ENCODE measurements at places on chromosomes 5 and 9.

DNA sequence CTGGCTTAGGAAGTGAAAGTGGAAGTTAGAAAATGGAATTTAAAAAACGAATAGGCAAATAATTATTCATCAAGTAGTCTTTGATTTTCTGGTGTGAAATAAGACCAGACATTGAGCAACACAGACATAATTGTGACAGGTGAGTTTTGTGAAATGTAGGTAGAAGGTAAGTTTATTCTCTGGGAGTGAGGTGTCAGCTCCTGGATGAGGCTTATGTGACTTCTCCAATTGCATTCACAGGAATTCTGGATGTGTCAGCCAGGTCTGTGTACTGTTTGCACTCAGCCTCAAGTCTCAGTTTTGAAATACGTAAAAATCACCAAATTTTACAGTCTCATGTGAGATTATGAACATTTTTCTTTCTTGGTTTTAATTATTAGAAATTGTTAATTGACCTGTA lies 537.6 kb downstream of the CETN3 start:
- DNase-seq = no peak

DNA sequence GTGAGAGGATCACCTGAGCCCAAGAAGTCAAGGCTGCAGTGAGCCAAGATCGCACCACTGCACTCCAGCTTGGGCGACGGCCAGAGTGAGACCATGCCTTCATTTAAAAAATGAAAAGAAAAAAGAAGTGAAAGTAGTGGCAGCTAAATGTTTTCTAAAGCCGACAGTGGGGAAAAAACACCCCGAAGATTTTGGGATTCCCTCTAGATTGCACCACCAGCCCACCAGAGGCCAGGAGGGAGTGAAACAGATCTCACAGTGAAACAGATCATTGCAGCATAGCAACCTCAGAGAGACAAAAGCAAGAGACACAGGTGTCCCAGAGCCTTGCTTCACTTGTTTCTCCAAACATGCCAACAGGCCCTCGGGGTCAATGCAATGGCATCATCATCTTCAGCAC lies 156.8 kb downstream of the PAX5 start:
- no peak for DNase-seq

DNA sequence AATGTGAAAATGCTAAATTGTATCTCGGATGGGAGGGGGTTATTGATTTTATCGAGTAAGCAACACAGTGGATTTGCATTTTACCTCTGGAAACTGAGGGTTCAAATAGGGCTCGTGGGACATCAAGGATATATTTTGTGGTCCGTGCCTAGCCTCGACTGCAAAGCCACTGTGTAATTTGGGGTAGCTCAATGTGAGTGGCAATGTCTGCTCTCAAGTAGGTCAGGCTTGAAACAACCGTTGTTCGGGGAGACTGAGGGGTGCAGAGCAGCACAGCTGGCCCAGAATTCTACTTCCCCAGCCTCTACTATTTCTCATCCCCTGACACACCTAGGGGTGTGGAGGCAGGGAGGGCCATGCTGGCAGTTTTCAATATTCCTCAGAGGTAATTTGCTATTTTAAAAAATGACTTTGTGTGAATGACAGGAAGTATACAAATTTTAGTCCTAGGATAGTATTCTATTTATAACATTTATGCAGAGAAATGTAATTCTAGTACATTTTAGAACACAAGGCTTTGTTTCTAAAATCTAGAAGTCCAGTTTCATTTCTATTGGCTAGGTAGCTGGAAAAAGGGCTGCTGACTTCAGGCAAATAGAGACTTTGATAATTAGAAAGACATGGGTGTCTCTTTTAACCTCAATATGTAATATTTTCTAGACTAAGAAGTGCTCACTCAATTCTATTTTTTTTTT lies 1.4 kb upstream of the DAB2 start:
- DNase-seq = no peak

DNA sequence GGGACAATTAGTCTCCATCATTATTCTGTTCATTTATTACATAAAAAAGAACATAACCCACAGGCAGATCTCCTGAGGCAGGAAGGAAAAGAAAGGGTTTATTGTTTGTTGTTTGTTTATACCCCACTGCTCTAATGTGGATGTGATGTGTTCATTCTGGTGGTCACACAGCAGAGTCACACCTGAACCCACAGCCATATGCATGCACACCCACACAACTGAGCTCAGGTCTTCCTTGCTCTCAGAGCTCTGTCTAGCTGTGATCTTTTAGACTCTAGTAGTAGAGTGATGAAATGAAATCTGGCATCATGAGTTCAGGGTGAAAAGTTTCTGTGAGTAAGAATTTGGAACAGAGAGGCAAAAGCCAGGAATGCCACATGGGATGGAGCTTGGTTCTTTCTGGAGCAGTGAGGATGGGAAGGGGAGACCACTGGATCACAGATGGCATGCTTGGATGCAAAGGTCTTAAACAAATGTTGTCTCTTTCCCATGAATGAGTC lies 227.0 kb downstream of the PAPPA start:
- DNase-seq = no peak

DNA sequence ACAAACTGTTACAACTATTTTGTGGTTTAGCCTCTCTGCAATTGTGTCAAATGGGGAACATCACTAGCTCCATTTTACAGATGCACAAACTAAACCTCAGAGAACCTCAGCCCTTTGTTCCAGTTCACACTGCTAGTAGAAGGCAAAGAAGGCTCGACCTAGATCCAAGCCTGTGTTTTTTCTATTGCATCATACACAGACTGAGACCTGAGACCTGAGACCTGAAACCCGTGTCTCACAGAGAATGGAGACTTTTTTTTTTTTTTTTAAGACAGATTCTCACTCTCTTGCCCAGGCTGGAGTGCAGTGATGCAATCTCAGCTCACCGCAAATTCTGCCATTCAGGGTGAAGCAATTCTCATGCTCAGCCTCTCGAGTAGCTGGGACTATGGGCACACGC lies 120.8 kb downstream of the GALNT10 start:
- DNase-seq = no peak

GRCh38 chr5:95895251-95895650 lies 66.4 kb downstream of the ELL2 start:
- DNase-seq = no peak

DNA sequence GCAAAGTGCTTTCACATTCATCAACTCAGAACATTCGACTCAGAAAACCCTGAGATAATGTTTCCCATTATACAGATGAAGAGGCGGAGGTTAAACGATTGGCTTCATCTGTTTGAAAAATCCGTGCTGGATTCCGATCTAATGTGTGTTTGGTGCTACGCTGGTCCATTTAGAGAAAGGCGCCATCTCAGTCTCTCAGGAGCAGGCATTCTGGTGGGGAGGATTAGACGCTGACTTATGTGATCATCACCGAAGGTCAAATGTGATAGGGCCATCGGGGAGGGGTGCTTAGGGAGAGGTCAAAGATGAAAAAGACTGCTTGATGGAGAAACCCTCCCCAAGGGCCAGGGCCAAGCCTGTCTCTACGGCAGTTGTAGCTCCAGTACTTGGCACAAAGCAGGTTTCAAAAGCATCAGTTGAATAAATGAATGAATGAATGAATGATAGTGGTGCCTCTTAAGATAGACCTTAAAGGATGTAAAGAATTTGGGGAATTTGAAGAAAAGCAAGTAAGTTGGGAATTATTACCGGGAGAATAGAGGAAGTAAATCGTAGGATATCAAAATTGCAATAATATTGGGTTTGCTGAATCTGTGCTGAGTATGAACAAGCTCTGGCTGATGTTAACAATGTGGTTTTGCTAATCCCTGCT lies 160.6 kb upstream of the SHB start:
- DNase-seq = no peak

DNA sequence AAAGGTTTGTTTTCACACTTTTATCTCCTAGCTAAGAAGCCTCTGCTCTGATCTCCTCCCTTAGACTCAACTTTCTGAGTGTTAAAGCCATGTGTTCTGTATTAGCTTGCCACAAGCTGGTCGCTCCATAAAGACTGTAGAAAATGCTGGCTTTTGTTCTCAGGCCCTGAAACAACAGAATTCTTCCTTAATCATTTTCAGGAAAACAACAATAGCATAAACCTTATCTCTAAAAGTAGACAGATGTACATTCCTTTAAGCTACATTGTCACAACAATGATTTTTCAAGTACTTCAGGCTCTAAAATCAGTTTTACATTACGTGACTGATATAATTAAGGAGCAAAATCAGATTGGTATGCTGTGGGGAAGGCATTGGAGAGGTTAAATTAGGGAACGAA lies 41.9 kb downstream of the VCAN start:
- DNase-seq = no peak

- DNase-seq = no peak
Observed at GRCh38 chr9:100697339-100697738, 119.5 kb downstream of the CAVIN4 start.

Data from stimulated activated CD8-positive, alpha-beta memory T cell treated with anti-CD3 and anti-CD28 coated beads, Interleukin-15, amount 100 ng/mL, for 24 hours (primary cell).